Activated CD8-positive, alpha-beta memory T cell treated with anti-CD3 and anti-CD28 coated beads for 4 hours (primary cell): ENCODE measurements at places on chromosomes 11 and 22.

DNA sequence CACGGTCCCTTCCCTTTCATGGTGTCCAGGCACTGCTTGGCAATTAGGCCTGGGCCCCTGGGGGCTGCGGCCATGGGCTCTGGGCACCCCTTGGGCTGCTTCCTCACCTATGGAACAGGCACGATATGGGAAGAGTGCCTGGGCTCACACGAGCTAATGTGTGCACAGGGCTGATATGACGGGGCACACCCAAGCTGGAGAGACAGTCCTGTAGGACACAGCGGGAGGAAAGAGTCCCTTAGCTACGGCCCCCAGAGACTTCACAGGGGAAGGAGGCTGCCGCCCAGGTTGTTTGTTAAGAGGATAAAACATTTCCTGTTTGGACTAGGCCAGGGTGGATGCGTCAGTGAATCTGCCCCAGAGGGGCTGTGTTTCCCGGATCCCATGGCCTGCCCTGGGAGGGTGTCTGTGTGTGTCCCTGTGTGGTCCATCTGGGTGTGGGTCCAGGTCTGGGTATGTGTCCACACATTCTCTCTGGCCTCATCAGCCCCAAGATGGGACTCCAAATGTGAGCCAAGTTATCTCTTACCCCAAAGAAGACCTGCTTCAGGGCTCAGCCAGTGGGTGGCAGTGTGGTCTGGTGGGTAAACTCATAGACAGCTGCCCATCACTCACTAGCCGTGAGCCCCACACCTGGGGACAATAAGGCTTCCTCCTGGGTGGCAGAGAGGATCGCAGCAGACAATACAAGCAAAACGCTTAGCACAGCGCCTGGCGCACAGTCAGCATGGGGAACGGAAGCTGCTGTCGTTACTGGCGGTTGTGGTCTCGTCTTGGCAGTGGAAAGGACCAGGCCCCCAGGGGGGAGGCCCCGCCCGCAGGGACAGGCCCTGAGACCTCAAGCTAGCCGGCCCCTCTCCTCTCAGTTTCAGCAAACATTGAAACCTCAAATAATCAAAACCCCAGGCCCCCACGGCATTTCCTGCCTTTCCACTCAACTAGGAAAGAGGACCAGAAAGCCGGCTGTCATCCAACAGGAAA lies 3.2 kb upstream of the EMID1 start:
- DNase-seq, result peak; percentile 17

GRCh38 chr22:16963189-16963945 lies 44.7 kb downstream of the GAB4 start:
- DNase-seq, result no peak

DNA sequence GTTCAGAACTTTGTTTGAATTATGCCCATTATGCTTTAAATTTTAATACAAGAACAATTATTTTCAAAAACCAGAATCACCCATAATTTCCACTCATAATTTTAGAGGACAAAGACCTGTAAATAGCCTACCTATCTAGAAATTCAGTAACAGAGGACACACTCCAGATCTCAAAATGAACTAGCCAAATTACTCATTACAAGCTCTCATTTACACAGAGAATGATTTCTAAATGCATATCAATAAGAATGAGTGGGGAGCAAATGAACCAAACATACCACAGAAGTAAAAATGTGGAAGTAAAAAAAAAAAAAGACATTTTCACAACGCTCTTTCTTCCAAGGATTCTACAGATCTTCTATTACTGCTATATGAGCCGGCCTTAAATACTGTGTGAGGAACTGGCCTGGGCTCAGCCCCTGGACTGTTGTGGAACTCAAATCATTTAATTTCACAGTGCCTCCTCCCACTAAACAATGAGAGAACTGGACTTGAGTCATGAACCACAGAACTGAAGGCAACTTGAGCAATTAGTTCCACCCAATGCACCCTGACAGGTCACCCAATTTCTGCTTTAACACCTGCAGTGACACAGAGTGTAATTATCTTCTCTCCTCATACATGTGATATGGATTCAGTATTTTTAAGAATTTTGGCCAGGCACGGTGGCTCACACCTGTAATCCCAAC lies 8.0 kb downstream of the MRTFA start:
- no peak for DNase-seq

- DNase-seq, result no peak
Measured at GRCh38 chr11:8222820-8223512, 40.7 kb downstream of the LMO1 start.

GRCh38 chr22:36442506-36443197 lies 38.8 kb downstream of the TXN2 start:
- DNase-seq, result no peak
